Gastrocnemius medialis (tissue), 4 donors: ENCODE measurements at places on chromosomes 4 and X. TPM values are rescaled to one million over a fixed set of nuclear protein-coding genes. Genes with fewer than 3 reads are reported as not detected.

Gene CLGN
- 0.29 TPM for total RNA-seq

Gene CT45A1
- total RNA-seq, result not detected

Gene STBD1
- 30.8 TPM for total RNA-seq

Gene SMR3B
- total RNA-seq, result not detected

Gene ANXA10
- total RNA-seq, result not detected

Gene NAP1L5
- 2.5 TPM for total RNA-seq

Gene MAGEC2
- total RNA-seq, result not detected

Gene LRIT3
- total RNA-seq, result 0.15 TPM

- no peak for DNase-seq
Measured at GRCh38 chrX:11756354-11757318, 1.4 kb upstream of the MSL3 start.

- DNase-seq, result no peak
Measured at GRCh38 chrX:117985241-117985640, 131.4 kb downstream of the KLHL13 start.

GRCh38 chr4:15100994-15101695 is 98.9 kb downstream of the CPEB2 start:
- no peak for DNase-seq

GRCh38 chrX:24391843-24392242 is 31.4 kb downstream of the SUPT20HL1 start:
- DNase-seq, result no peak

DNA sequence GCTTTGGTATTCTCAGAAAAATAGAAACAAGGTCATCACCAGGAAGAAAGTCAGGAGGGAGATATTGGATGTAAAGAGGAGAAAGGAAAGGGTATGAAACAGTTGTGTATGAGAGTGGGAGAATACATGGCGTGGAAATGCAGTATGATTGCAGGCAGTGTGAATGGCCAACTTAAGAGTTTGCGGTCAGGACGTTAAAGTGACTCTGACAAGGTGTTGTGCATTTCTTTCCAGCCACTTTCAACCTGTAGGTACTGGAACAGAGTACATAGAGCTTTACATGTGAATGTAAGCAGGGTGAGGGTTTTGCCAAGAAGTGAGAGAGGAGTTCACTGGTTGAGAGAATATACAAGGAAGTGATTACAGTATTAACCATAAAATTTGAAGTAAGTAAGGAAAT is 15.7 kb downstream of the ATP10D start:
- DNase-seq, result no peak

DNA sequence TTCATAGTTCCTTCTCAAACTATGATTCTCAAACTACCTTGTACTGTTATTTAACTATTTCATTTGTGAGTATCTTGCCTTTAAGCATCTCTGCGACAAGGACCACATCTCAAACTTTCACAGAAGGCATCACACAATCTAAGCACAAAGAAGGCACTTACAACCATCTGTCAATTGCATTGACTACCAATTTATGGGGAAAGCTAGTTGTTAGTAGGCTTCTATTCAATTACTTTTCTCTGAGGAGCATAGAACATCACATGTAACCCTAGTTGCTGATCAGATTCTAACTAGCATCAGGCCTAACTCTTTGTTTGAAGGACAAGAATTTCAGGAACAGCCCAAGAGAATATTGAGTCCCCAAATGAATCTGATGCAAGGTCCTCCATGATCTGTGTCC is 74.9 kb downstream of the GPC3 start:
- no peak for DNase-seq

DNA sequence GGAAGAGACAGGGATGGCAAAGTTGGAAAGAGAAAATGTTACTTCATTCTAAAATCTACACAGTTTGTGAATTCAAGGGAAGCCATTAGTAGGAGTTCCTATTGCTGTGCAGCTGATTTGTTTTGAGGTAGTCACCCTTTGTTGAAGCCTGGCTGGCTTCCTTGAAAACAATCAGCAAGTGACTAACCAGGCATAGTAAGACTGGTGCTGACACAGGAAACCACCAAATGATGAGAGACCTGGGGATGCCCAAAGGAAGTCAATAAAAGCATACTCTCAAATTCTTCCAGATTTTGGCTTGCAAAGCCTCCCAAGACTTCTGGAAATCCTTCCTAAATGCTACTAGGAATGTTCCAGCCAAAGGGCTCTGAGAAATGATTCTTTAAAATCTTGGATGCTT is 23.9 kb upstream of the PRDM8 start:
- DNase-seq, result no peak

GRCh38 chr4:110124711-110125110 is 73.7 kb downstream of the ELOVL6 start:
- no peak for DNase-seq

- no peak for DNase-seq
Measured at GRCh38 chrX:17025621-17026302, 79.3 kb downstream of the REPS2 start.

DNA sequence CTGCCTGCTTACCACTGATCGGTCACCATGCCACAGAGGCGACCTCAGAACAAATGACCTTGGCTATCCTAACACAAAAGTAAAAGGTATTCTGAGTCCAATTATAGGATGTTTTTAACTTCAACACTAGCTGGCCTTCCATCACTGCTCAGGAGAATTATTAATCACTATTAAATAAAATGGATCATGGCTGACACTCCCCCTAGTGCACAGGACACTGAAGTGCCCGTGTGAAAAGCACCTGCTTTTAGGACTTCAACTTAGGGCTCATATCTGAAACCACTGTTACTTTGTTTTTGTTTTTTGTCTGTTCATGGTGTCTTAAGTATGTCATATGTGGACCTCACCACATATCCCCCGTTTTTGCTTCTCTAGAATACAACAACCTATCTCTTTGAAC is 33.9 kb downstream of the STX18 start:
- DNase-seq, result no peak

DNA sequence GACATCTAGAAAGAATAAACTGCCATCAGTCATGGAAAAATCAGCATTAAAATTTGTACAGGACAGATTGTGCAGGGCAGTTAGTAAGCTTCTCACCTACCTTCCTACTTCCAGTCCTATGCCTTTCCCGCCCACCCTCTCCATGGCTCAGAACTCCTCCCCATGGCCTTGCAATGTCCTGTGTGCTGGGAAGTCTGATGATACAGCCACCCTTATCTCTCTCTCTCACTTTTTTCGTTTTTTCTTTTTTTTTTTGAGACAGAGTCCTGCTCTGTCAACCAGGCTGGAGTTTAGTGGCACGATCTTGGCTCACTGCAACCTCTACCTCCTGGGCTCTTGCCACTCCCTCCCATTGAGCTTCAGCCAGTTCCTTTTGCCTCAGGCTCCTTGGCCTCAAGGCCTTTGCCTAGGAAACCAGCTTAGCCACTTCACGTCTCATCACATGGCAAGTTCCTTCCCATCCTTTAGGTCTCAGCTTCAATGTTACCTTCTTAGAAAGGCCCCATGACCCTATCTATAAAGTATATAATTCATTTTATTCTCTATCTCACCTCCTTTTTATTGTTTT is 259.7 kb downstream of the NKX6-1 start:
- no peak for DNase-seq

DNA sequence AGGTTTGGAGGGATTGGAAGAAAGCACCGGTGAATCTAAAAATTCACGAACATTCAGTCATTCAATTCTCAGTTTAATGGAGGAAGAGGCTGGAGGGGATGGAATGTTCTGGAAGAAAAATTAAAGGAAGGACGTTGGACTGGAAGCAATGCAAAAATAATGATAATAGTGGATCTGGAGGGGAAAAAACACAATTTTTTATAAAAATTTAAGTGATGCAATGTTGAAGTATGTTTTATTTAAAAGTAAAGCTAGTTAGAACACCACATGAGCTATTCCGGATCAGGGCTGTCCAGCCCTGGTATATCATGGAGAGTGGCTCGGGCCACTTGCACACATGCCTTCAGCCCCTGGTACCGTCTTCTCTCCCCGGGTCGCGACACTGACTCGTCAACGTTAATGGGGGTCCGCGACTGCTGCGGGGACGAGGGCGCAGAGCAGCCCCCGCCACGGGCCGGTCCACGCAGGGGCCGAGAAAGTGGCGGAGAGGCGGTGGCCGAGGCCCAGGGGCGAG is 204.6 kb downstream of the TENM3 start:
- DNase-seq, result no peak

DNA sequence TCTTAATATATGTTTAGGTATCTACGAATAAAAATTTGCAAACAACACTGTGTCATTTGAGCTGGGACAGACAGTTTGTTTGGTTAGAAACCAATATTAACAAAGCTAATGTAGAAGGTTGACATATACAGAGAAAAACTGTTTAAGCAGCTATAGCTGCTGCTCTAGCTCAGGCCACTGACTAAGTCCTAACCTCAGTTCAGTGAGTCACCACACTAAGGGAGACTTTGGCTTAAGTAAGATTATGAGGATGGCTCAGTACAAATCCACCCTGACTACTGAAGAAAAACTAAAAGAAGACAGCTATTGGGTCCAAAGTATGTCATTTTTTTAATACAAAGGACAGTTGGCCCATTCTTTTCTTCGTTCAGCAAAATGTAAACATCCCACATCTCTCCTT is 717.3 kb upstream of the ACTRT1 start:
- no peak for DNase-seq
